Hematopoietic multipotent progenitor cell treated with erythropoietin and hydrocortisone succinate and interleukin-3 and kit ligand, for 15 days (in vitro differentiated cells): ENCODE measurements at places on chromosomes 11 and 22.

- DNase-seq = no peak
Measured at GRCh38 chr11:23490557-23491235, 630.4 kb upstream of the CCDC179 start.

GRCh38 chr22:41779929-41780505 lies 20.5 kb upstream of the CCDC134 start:
- DNase-seq = no peak

DNA sequence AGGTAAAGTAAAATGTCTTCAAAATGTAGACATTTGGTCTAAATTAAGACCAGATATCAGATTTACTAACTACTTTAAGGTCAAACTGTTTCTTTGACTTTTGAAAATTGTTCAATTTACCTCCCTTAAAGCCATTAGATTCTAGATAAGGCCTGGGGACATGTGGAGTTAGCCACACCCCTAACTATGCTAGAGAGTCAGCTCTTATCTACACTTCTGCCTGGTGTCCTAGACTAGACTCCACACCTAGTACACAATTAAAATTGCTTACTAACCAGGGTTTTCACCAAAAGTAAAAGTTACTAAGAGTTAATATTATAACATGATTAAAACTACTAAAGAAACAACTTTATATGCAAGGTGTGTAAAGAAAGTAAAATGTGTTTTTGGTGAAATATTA lies 43.6 kb upstream of the DBX1 start:
- DNase-seq = peak; percentile 11

- DNase-seq = no peak
Measured at GRCh38 chr22:49132009-49132408, 695.7 kb downstream of the BRD1 start.

DNA sequence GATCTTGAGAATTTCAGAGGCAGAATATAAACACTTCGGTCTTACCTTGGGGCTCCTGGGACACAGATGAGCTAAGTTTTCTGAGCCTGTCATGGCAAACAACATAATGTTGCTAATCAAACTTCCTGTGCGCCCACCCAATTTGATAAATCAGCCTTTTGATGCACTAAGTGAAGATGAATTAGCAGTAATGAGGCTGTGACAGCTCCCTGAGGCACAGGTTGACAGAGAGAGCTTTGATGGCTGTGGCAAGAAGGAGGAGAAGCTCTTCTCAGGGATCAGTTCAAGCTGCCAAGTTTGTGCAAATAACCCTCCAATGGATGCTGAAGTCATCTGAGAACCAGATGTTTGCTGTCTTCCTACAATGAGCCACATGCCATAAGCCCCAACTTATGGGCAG lies 34.4 kb downstream of the DRD2 start:
- DNase-seq = no peak

- DNase-seq = no peak
Measured at GRCh38 chr11:59630493-59630892, 14.9 kb upstream of the OSBP start.

DNA sequence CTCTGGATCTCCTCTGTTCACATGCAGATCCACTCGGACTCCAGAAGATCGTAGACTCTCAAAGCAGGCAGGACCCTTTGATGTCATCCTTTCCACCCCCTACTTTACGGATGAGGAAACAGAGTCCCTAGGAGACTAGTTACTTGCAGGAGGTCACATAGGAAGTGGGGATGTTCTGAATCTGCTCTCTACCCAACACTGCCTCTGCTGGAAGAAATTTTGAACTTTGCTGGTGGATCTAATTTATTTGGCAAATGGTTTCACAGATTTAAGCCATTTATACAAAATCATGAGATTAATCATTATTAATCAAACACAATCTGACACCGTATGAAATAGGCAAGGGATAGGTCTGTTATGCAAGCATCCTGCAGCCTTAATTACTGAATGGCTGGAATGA lies 55.0 kb upstream of the USP47 start:
- no peak for DNase-seq

- no peak for DNase-seq
Measured at GRCh38 chr11:110056956-110057355, 36.2 kb upstream of the ZC3H12C start.

DNA sequence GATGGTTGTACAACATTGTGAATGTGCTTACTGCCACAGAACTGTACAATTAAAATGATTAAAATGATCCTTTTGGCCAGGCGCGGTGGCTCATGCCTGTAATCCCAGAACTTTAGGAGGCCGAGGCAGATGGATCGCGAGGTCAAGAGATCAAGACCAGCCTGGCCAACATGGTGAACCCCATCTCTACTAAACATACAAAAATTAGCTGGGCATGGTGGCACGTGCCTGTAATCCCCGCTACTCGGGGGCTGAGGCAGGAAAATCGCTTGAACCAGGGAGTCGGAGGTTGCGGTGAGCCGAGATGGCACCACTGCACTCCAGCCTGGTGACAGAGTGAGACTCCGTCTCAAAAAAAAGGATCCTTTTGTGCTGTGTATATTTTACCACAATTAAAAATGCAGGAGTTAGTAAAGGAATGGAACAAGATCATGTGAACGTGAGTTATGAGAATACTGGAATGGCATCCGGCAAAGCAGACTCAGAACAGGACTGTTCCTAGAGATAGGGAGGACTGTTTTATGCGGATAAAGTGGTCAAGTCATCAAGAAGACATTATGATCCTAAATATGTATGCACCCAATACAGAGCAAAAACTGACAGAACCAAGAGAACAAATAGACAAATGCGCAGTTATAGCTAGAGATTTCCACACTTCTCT lies 58.0 kb upstream of the CLDN5 start:
- no peak for DNase-seq

DNA sequence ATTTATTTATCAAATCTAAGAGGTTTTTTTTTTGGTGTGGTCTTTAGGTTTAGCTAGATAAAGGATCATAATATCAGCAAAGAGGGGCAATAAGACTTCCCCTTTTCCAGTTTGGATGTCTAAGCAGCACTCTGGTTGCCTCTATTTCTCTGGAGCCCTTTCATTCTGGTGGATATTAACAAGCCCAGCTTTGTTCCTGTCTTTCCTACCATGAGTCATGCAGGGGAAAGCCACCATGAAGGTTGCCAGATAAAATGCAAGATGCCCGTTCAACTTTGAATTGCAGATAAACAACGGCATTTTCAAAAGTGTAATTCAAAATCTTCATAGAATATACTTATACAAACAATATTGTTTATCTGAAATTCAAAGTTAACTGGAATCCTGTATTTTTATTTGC lies 143.6 kb downstream of the ADAMTS15 start:
- DNase-seq = no peak

- DNase-seq = no peak
Measured at GRCh38 chr11:130437848-130438247, 9.4 kb upstream of the ADAMTS8 start.

DNA sequence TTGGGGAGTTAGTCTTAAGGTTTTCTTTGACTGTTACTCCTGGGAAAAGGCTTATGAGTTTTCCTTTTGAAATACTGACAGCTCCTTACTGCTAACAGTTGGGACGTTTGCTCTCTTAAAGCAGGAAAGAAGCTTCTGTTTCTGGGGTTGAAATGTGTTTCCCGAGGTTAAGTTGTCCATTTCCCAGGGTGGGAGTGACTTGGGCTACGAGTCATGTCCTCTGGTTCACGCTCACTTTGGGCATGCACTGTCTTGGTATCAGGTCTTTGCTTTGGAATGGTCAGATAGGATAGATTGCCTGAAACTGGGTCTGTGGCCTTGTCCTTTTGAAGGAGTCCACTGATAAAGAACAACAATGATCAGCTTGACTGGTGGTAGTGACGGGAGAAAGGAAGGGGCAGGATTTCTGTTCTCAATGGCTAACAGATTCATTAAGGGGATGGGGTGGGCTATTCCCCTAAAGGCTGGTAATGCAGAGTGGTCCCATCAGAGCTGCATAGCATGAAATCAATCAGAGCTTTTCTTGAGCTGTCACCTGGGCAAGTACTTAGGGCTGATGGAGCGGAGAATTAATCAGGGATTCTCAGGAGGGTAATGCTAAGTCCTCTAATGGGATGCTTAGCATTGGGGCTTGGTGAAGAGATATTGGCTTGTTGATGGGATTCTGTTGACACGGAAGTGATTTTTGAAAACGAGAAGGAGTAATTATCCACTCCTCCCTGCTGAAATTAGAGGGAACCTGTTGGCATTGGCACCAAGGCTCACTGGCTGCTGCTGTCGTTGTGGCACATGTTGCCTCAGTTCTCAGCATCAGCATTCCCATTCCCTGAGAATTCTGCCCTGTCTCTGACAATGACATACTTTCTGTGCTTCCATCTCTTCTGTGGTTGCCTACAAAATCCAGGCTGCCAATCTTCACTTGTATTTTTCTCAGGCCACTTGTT lies 81.6 kb downstream of the TEAD1 start:
- DNase-seq = no peak

- DNase-seq = no peak
Measured at GRCh38 chr22:42331014-42331413, 60.6 kb upstream of the TCF20 start.

DNA sequence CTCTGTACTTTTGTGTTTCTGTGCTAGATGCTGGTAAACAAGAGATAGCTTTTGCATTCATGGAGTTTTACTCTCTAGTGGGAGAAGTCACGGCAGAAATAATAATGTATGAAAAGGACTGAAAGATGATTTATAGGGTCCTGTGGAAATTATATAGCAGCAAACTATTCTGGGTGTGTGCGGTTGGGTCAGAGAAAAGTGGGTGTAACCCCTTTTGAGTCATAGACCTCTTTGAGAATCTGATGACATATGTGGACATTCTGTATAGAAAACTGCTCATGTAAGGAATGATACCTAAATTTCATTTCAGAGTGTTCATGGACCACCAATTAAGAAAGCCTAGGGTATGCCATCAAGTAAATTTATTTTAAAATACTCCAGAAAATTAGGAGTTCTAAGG lies 54.4 kb downstream of the TMEM135 start:
- no peak for DNase-seq

DNA sequence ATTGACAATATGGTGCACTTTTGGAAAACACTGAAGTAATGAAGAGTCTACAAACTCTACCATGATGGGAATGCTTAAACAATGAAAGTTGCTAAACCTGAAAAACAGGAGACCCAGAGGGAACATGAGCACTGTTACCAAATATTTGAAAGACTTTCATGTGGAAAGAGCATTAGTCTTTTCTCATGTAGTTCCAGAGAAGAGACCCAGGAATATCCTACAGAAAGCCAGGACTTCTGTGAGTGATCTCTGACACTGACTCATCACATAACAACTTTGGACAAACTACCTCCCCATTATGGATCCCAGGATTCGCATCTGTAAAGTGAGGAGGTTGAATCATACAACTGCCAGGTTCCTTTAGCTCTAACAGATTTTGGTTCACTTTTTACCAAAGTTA lies 62.2 kb downstream of the FAM181B start:
- DNase-seq = no peak

- no peak for DNase-seq
Measured at GRCh38 chr11:34754171-34754823, 133.4 kb downstream of the EHF start.

DNA sequence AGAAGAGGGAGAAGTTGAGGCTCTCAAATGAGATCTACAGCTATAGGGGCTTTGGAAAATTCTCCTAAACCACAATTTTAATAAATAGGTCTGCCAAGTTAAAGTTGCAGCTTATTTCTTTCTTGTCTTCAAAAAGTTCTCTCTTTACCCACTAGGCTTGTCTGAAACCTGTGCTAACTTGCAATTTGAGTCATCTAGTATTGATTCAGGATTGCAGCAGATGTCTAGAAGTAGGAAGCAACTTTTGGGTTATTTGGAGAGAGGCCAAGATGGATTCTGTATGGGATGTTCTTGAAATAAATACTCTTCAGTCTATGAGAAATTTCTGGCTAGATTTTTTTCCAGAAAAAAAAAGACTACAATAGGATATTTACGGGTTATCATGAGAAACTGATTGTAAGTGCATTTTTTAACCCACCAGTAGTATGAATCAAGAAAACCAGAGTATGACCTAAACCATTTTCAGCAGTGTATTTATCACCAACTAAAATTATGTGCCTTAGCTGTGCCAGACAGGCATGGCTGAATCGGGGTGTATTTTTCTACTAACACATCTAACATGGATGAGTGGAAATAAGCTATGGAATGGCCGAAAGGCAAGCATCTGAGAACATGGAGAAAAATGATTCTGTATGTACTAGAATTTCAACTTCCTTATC lies 4.9 kb upstream of the RAB38 start:
- no peak for DNase-seq

GRCh38 chr11:33742249-33742851 lies 6.1 kb upstream of the CD59 start:
- DNase-seq = peak; percentile 71

DNA sequence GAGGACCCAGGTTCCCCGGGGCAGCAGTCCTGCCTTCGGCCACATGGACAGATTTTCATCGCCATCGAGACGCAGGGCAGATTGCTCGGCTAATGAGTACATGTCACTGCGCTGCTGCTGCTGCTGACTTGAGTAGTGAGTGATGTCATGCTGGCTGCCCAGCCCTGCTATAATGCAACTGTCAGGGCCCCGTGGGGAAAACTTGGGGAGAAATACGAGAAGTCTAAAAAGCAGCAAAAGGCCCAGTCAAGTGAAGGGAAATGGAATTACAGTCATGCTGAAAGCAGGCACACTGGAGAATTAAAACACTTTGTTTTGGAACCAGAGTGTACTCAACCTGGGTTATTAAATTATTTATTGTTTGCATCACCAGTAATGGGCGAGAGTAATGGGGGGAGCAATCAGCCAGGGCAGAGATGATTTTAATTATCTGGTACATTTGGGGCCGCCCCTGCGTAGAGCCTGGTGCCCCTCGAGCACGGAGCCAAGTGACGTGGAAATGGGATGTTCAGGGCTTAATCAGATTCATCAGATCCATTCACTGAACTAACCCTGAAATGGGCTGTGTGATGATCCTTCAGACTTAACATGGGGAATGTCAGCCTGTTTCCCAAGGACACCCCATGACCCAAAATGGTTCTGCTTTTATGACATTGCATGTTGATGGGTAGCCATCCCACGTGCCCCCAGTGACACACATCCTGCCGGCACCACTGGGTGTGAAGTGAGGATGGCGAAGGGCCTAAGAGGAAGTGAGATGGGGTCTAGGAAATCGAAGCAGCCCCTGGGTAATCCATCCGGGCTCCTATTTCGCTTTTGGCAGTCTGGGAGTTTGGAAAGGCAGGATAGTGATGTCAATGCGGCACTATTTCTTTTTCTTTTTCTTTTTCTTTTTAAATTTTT lies 241.6 kb upstream of the CADM1 start:
- DNase-seq = no peak
